GM04504 (cell line): ENCODE measurements at places on chromosomes 5 and 9.

- DNase-seq: no peak
Measured at GRCh38 chr5:156584871-156585270, 257.9 kb downstream of the SGCD start.

GRCh38 chr5:18745042-18745987 lies 1111.1 kb downstream of the TAF11L14 start:
- no peak for DNase-seq

DNA sequence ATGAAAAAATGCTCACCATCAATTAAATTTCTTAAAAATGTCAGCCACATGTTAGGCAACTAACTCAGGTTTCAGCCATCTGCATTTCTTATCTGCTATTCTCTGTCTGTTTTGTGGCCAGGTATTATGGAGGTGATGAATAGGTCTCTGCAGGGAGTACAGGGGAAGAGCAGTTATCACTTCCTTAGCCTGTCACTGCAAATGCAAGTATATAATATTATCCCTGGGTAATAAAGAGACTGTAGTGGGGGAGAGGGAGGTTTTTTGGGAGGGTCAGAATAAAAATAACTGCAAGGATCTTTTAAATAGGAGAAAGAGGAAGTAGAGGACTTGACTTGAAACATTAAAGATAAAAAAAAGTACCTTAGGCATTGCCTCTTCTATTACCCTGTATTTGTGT lies 49.6 kb upstream of the PTGER4 start:
- no peak for DNase-seq

- no peak for DNase-seq
Measured at GRCh38 chr5:68252673-68253623, 37.4 kb downstream of the PIK3R1 start.

DNA sequence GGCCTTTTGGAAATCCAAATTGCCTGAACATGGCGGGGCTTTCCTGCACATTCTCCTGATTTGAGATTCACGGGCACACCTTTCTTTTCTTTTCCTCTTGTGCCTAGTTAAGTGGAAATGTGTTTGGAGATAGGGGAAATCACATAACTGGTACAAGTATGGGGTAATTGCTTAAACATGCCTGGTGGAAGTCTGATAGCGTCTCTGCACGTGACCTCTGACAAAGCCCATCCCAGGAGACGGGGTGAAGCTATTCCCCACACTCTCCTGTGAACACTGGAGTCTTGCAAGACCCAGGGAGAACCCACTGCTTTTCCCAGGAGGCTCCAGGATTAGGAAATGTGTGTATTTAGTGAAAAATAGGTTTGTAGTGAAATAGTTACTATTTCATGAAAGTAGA lies 2.9 kb upstream of the REEP2 start:
- DNase-seq: no peak

DNA sequence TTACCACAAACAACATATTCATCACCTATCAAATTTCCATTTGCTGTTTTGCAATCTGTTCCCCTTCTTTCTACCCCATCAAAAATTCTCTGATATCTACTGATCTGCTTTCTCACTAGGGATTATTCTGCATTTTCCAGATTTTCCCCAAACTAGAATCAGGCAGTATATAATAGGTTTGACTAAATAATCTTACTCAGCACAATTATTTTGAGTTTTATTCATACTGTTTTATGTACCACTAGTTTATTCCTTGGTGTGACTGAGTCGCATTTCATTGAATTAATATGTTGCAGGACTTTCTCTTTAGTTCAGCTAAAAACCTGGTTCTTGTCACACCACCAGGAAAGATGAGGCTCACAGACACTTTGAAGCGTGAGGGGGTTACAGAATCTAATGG lies 131.4 kb downstream of the CYLC2 start:
- DNase-seq: no peak

GRCh38 chr5:88967633-88968585 lies 84.9 kb upstream of the MEF2C start:
- DNase-seq: no peak

GRCh38 chr5:140631036-140631417 lies 1.9 kb downstream of the CD14 start:
- no peak for DNase-seq

DNA sequence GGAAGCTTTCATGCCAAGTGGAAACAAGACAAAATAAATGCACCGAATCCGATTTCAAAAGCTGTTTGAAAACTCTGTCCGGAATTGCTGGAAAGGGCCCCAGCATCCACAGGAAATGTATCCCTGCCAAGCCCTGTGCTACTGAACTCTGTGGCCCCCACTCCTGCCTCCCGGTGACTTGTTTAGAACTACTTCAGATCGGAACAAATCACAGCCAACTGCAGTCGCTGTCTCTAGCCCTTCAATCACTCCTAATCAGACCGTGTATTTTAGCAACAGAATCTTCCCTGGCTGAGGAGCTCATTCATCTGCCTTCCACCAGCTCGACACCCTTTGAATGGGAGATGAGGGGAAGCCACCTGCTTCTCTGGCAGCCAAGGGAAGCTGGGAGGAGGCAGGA lies 94.1 kb downstream of the KCNIP1 start:
- no peak for DNase-seq

- no peak for DNase-seq
Measured at GRCh38 chr5:58670582-58670981, 87.7 kb downstream of the RAB3C start.
